ENCODE measurements at places on chromosomes 4 and X.

GRCh38 chr4:71732706-71733105 lies 51.2 kb downstream of the GC start:
- no peak for DNase-seq

DNA sequence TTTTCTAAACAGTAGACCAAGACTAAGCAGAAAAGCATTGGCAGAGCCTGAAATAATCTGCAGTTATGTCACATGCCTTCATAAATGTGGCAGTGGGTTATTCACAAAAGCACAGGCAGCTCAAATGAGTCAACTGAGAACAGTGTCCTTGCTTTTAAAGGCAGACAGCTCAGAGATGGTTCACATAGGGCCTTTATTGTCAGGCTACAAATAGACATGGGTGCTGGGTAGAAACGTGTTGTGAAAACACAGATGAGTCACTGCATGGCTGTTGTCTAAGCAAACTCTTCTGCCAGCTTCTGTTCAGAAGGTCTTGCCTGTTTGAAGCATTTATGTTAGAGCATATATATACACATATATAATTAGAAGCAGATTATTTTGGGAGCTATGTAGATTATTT lies 118.0 kb downstream of the SLC4A4 start:
- DNase-seq, result no peak

DNA sequence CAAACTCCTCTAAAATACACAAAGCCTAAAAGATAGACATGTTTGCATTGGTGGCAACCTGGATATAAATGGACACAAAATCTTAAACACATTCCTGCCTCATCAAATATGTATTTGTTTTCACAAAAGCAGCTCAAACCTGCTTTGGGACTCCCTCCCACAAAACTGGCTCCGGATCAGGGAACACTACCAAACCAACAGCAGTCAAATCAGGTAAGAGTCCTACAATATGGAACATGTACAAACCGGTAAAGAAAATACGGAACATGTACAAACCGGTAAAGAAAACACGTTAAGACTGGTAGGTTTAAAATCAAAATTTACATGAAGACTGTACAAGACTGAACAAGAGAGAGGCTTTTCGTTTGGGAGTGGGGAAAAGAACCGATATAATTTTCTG lies 4.3 kb downstream of the AMTN start:
- DNase-seq, result no peak

DNA sequence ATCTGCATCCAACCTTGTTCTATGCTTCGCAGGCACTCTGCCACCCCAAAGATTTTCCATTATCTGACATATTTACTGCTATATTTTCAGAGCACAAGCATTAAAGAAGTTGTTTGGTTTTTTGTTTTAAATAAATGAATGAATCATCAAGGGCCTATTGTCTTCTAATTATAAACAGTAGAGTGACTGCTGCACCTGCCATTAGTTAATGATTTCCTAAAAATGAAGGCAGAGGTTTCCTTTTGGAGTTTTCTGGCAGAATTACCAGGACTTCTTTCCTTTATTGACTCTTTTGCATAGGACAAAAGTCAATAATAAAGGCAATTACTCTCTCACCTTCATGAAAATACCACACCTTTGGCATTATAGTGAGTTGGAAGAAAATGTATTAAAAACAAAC lies 238.1 kb downstream of the INPP4B start:
- no peak for DNase-seq

GRCh38 chr4:188434643-188435042 lies 295.4 kb downstream of the TRIML1 start:
- DNase-seq, result no peak

- no peak for DNase-seq
These were observed 86.2 kb downstream of the MAMLD1 start for GRCh38 chrX:150449313-150449712.

DNA sequence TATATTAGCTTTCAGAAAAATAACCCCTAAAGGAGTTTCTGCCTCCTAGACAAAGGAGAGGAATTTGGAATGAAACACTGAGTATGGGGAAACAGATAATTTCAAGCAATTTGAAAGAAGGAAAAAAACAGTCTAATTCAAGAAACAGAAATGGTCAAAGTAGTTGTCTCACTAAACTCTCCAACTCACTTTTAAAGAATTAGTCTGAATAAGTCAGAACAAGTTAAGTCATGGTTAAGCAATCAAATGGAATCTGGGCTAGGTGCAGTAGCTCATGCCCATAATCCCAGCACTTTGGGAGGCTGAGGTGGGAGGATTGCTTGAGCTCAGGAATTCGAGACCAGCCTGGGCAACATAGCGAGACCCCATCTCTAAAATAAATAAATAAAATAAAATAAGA lies 95.7 kb upstream of the GRIA3 start:
- no peak for DNase-seq

DNA sequence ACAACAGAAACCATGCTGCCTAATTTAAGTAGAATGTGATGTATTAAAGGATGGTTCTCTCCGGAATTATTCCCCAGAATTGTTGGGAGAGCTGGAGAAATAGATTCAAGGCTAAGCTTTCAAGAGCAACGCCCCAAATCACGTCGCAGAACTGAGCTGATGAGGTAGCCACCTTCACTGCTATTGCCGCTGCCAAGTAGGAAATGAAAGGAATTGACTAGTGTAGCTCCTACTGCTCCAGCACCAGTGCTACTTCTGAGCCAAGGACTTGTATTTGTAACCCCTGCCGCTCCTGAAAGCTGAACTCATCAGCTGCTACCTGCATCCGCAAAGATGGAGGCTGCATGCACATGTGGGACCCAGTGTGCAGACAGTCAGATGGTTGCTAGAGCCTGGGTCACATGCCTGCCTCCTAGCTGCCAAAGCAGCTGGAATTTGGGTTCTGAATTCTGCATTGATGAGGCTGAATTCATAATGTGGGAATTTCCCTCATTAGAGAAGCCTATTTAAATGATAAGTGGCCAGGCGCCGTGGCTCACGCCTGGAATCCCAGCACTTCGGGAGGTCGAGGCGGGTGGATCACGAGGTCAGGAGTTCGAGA lies 173.9 kb downstream of the PDGFRA start:
- no peak for DNase-seq

DNA sequence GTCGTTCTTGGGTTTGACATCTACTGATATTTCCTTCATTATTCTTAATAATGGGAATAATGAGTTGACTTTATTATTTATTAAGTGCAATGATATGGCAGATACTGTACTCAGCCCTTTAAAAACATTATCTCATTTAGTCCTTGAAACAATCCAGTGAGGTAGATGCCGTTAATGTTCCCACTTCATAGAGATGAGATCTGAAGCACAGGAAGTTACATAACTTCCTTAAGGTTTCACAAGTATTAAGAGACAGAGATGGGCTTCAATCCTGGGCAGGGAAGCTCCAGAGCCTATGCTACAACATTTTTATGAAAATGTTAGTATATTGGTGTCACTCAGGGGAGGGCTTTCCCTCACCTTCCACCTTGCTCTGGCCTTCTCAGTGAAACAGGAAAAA lies 9.7 kb upstream of the KLHL13 start:
- DNase-seq, result no peak

GRCh38 chr4:139603576-139604410 lies 47.8 kb upstream of the SETD7 start:
- no peak for DNase-seq

DNA sequence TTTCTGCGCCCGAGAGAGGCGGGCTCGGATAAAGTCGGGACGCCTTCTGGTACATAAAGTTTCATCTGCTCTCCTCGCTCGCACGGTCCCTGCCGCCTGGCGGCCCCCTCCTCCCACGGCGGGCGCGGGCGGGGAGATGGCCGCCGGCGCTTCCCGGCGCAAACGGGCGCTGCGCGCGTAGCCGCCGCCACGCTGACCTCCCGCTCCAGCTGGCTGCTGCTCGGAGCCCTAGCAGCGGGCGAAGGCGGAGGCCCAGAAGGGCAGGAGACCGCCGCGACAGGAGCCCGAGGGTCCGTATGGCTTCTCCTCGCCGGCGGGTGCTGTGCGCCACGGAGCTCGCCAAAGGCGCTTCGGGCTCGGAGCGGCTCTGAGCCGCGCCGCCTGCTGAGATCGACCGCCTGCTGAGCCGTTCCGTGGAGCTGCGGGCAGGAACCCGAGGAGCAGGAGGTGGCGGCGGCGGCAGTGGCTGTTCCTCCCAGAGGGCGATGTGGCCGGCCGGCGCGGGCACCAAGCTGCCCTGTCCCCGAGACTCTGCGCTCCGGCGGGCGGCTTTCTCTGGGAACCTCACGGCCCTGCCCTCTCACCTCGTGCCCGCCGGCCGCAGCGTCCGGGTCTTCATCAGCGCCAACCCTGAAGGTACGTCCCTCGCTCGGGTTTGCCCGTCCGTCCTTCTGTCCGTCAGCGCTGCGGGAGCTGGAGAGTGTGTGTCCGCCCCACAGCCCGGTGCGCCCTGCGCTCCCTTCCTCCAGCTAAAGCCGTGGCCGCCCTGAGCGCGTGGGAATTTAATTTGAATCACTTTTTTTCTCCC lies at the start of gene NWD2:
Gene NWD2, plus strand, starts transcription at position 161 of the 808 bp plus-strand sequence. Its CDS starts 325 bp downstream, at position 486.
- DNase-seq, result no peak

- no peak for DNase-seq
These were observed 8.0 kb upstream of the DGAT2L6 start for GRCh38 chrX:70169281-70169680.

GRCh38 chr4:169225058-169225751 lies 45.6 kb downstream of the SH3RF1 start:
- DNase-seq, result no peak

DNA sequence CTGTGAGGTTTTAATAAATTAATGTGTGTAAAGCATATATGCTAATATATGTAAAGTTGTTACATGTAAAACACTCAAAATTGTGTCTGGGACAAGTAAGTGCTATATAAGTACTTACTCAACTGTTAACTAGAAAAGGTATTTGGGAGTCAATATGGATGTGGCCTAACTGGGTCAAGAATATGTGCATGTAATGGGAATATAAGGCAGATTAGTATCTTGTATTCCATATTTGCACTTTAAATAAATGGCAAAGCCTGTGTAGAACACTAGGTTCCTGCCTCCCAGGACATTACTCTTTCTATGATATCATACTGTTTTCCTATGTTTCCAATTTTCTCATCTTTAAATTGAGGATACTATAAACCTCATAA lies 270.6 kb downstream of the FBXO8 start:
- DNase-seq, result no peak

GRCh38 chrX:16796298-16796697 lies 10.0 kb downstream of the TXLNG start:
- DNase-seq, result no peak

- DNase-seq, result no peak
These were observed 102.3 kb upstream of the PCDH7 start for GRCh38 chr4:30617836-30618235.

All from activated CD8-positive, alpha-beta memory T cell treated with anti-CD3 and anti-CD28 coated beads for 24 hours (primary cell).